Gastroesophageal sphincter (tissue), 4 donors: ENCODE measurements at places on chromosomes 16 and 17. TPM values are rescaled to one million over a fixed set of nuclear protein-coding genes. Genes with fewer than 3 reads are reported as not detected.

GRCh38 chr17:58722274-58722673 is 29.9 kb downstream of the RAD51C start:
- ATAC-seq: no peak

DNA sequence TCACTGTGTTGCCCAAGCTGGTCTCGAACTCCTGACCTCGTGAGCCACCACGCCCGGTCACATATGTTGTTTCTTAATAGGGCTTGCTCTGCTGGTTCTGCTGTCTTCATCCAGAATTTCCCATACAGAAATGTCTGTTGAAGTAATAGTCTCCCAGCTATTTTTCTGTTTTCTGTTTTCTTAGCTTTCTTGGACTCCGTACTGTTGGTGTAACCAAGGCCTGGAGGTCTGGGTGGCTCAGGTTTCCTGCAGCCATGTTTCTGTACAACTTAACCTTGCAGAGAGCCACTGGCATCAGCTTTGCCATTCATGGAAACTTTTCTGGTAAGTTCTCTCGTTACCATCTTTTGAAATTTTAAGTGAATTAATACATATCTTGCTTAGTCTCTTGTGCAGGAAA is 2.8 kb downstream of the SF3B3 start:
- ATAC-seq: no peak

DNA sequence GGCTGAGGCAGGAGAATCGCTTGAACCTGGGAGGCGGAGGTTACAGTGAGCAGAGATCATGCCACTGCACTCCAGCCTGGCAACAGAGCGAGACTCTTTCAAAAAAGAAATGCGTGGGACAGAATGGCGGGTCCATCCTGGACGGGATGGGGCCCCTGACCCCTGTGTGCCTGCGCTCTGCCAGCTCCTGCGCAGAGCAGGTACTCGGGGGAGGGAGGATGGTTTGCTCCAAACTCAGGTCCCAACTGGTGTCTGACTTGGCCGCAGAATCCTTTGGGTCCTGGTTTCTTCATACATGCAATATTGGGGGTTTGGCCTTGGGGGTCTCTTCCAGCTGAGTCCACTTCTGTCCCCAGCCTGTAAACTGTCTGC is 10.4 kb downstream of the CHMP6 start:
- ATAC-seq: no peak

- ATAC-seq: no peak
These were observed at the start of gene HOXB2 for GRCh38 chr17:48545022-48545375. Gene HOXB2 (minus strand): TSS chr17:48545109. CDS start chr17:48544911, 198 bp downstream.

- ATAC-seq: peak; percentile 83
These were observed 62.7 kb downstream of the GAS7 start for GRCh38 chr17:10135539-10136257.

Gene HAS3
- total RNA-seq: 0.78 TPM

DNA sequence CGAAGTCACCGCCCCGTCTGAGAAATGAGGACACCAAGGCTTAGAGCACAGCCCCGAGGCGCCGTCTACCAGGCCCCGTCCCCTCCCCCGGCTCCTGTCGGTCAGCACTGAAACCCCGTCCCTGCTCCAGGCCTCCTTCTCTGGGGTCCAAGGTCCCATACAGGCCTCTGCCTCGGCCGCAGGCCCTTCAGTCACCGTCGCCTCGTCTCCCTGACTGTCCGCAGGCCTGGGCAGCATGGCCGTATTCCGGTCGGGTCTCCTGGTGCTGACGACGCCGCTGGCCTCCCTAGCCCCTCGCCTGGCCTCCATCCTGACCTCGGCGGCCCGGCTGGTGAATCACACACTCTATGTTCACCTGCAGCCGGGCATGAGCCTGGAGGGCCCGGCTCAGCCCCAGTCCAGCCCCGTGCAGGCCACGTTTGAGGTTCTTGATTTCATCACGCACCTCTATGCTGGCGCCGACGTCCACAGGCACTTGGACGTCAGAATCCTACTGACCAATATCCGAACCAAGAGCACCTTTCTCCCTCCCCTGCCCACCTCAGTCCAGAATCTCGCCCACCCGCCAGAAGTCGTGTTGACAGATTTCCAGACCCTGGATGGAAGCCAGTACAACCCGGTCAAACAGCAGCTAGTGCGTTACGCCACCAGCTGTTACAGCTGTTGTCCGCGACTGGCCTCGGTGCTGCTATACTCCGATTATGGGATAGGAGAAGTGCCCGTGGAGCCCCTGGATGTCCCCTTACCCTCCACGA is 617 bp downstream of the COASY start:
- no peak for ATAC-seq

Gene PMFBP1
- 0.39 TPM for total RNA-seq

Gene GALR2
- total RNA-seq: not detected

GRCh38 chr17:16962804-16963203 is 9.1 kb downstream of the TNFRSF13B start:
- ATAC-seq: no peak

GRCh38 chr16:79690159-79690558 is 89.6 kb upstream of the MAF start:
- ATAC-seq: no peak

- ATAC-seq: no peak
These were observed 28.8 kb upstream of the PRKCB start for GRCh38 chr16:23807028-23807427.
